ENCODE measurements at places on chromosomes 13 and 19.

GRCh38 chr13:70107498-70108281, at the start of gene ATXN8OS:
TSS of gene ATXN8OS (plus strand) at chr13:70107826.
- no peak for DNase-seq

- no peak for DNase-seq
Measured at GRCh38 chr13:75618308-75618707, 17.8 kb upstream of the LMO7 start.

- no peak for DNase-seq
Measured at GRCh38 chr19:51387924-51388389, at the start of gene LIM2. TSS of gene LIM2 (minus strand) at chr19:51387974. CDS start at chr19:51387443, 531 bp downstream.

DNA sequence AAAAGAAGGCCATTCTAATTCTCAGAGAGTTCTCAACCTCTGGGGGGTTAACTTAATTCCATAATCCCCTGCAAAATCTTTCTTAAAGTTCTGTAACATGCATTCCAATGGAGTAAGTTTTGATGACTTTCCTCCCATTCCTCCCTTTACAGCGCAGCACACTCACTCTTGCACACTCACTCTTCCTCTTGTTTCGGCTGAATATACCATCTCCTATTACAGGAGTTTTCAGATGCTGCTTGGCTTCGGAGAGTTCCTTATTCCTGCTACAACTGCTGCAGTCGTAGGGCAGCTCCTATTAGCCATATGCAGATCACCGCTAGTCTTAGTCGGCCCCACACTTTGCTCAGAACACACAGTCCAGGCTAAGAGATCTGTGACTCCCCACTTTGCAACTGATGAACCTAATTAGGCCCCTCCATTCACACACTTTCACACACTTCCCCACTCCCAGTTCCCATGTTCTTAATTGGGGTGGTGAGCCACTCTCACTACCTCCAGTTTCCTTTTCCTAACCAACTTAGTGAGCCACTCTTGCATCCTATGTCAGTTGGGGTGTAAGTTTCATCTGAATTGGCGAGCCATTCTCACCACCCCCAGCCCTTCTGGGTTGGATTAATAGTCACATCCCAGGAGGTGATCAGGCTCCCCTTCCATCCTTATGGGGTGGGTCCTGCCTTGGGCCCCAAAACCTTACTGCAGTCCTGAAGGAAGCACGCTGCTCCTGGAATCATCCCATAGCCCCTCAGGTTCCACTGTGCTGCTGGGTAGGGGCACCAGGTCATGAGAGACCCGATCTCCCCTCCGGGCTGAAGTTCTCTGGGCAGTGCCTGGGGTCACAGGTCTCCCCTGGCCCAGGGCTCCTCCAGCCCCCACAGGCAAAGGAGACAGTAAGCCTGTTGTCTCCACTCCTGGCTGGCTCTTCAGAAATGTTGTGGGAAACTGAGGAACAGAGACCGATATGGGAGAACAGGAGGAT, 53.9 kb downstream of the OR10H4 start:
- no peak for DNase-seq

GRCh38 chr19:29800100-29800825, 11.5 kb upstream of the CCNE1 start:
- DNase-seq = no peak

DNA sequence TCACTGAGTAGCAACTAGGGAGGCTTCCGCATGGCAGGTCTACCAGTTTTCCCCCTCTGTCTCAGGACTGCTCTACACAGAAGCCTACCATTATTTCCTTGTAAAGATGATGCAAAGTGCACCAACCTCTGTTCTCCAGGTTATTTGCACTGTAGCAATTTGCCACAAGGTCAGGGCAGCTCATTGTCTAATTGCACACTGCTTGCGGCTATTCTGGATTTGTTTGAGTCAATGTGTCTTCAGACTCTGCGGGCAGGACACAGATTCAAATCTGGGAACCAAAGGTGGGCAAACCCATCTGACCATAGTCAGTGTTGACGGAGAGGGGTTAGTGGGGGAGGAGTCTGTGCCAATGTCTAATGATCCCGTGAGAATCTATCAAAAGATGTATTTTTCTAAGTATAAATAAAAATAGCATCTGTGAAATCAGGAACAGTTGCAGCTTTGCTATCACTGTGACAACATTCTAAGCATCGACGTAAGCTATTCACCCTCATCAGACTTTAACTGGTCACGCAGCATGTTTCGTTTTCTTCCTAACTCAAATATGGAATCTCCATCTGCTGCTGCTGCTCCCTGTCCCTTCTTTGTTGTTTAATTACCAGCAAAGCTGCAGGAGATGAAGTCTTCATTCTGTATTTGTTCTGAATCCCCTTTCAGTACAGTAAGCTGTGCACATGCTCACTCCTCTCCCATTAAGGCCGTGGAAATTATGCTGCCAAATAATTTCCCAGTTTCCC, 26.4 kb downstream of the CYSLTR2 start:
- DNase-seq = no peak

- no peak for DNase-seq
Measured at GRCh38 chr13:50589651-50590054, 253.8 kb downstream of the DLEU7 start.

- no peak for DNase-seq
Measured at GRCh38 chr13:110309661-110310524, 2.8 kb downstream of the COL4A2 start.

DNA sequence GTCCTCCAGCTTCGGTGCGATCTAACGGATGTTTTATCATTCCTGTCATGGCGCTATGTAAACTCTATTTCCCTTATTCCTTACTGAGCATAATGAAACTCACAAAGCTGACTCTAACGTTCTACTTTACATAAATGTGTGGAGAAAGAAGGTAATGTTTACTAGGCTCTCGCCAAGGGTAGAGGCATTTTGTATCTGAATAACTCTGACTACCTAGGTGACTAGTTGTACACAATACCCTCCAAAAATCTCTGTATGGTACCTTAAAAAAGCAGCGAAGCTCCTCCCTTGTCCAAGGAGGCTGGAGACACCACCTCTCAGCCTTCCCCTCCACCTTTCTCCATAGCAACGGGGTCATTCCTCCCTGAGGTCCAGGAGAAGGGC, 316 bp upstream of the ZNF530 start:
- DNase-seq = no peak

DNA sequence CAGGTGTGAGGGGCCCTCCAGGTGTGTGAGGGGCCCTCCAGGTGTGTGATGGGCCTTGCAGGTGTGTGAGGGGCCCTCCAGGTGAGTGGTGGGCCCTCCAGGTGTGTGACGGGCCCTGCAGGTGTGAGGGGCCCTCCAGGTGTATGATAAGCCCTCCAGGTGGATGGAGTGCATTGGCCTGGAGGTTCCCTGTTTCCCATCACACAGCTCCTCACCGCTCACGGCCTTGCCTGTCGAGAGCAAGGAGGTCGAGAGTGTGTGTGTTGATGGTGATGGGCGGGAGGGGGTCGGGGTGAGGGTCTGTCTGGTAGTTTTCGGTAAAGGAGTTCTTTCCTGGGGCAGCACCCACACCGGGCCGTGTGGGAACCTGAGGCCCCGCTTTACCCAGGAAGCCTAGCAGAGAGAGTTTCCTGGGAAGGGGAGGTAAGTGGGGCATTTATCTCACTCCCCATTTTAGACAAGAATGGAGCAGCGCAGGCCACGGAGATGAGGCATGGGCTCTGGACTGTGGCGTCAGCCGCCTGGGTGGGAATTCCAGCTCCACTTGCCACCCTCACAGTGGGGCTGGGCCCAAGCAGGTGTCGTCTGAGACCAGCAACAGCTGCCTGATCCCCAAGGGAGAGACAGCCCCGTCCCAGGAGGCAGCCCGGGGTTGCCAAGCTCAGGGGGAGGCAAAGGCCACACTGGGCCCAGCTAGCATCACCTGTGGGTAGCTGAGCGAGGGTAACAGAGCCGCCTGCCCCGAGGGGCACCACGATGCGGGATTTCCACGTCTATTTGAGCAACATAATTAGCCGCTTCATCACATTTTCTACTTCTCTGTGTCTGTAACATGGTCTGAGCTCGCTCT, 10.9 kb upstream of the GAS6 start:
- no peak for DNase-seq

GRCh38 chr19:10190026-10190425, 4.7 kb downstream of the DNMT1 start:
- no peak for DNase-seq

DNA sequence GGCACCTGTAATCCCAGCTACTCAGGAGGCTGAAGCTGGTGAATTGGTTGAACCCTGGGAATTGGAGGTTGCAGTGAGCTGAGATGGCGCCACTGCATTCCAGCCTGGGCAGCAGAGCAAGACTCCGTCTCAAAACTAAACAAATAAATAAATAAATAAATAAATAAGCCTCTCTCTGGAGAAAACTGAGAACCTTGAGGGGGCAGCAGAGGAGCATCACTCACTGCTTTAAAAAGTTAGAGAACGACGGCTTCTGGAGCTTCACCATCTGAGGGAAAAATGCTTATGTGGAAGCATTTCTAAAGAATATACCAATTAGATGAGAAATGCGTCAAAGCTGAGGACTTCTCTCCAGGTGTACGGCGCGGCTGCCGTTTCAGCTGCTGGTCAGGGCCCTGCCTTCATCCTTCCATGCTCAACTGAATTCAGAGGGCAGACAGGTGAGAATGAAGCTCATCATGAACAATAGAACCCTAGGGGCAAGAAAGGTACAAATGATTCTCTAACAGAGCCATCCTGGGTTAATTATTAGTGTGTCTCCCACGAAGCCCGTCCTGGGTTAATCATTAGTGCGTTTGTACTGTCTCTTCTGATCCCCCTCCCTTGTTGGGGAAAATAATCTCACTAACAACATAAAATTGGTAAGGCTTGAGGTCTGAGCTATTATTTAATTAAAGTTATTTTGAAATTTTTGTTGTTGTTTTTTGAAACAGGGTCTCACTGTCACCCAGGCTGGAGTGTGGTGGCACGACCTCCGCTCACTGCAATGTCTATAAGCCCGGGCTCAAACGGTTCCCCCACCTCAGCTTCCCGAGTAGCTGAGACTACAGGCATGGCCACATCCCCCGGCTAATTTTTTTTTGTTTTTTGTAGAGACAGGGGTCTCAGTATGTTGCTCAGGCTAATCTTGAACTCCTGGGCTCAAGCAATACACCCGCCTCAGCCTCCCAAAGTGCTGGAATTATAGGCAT, 80.1 kb downstream of the IPO5 start:
- no peak for DNase-seq

GRCh38 chr13:81771951-81772350, 1431.0 kb upstream of the SPRY2 start:
- no peak for DNase-seq

- DNase-seq = no peak
Measured at GRCh38 chr19:46481947-46482346, 10.6 kb upstream of the PNMA8A start.

Data from stimulated activated CD8-positive, alpha-beta memory T cell treated with anti-CD3 and anti-CD28 coated beads, Interleukin-4, amount 100 ng/mL, for 1 hour (primary cell).